ENCODE measurements at places on chromosomes 3 and 15.

GRCh38 chr3:182172534-182172933 lies 460.8 kb downstream of the SOX2 start:
- DNase-seq, result no peak

- no peak for DNase-seq
Observed at GRCh38 chr3:172260381-172260780, 187.9 kb downstream of the GHSR start.

DNA sequence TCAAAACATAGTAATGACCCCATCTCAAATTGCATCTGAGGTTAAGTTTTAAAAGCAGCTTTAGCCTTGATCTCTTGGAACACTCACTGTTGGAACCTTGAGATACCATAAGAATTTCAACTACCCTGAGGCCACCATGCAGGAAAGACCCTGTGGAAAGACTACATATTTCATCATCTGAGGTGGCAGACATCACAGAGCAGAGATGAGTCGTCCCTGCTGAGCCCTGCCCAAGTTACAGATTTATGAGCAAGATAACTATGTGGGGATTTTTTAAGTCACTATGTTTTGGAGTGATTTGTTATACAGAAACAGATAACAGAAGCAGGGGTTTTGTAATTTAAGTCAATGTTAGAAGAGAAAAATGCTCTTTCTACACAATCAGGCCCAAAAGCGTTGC lies 168.4 kb downstream of the STAC start:
- DNase-seq, result no peak

DNA sequence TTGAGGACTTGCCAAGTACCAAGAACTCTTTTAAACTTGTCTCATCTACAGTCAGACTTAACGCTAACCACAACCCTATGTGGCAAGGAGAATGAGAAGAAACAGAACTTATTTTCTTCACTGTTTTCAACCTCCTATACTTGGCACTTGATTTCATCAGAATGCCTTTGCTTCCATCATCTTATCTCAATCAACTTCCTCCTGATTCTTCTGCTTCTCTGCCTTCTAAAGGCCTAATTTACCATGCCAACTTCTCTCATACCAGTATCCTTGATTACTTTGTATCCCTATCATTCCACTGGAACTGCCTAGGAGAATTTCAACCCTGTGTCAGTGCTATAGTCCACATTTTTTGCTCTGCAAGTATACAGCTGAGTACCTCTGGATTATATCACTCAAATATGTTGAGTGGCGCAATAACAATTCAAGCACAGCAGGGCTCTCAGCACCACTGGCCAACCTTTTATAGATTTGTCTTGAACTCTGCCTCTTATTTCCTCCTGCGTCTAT lies 413.6 kb downstream of the ROBO1 start:
- no peak for DNase-seq

- DNase-seq, result no peak
Observed at GRCh38 chr15:72423256-72423655, 25.2 kb downstream of the TMEM202 start.

- DNase-seq, result no peak
Observed at GRCh38 chr3:13141991-13142412, 68.8 kb upstream of the IQSEC1 start.

DNA sequence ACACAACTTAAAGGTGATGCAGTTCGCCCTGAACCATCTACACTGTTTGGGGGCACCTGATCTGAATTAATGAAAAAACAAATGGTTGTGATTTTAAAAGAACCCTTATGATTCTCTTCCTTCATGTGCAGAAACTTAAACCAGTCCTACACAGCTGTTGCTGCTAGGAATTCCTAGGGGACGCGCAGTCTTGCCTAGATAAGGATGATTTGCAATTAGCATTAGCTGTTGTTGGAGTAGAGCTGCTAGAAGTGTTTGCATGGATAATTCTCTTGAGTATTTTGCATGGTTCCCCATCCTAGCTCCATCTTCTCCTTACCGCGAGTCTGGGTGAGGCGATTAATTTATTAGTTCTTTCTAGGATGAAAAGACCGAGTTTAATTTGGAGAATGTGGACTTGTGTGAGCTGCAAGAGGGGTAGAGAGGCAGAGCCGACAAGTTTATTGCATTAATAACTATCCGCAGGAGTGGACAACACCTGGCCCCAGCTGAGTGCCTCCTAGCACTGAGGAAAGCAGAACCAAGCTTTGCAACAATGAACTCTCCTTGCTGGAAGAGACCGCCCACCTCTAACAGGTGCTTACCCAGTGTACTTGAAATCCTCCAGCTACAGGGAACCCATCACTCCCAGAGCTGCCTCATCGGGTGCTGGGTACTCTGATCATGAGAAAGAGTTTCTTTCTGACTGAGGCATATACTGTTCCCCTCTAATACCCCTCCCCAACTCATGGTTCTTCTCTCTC lies 75.0 kb upstream of the WNT7A start:
- no peak for DNase-seq

- DNase-seq, result no peak
Observed at GRCh38 chr3:23185861-23186260, 17.3 kb upstream of the UBE2E2 start.

GRCh38 chr3:108388136-108389132 lies 92.1 kb downstream of the HHLA2 start:
- DNase-seq, result no peak

- DNase-seq, result no peak
Observed at GRCh38 chr3:5489536-5489935, 302.0 kb downstream of the EDEM1 start.

GRCh38 chr3:139846729-139847128 lies 88.3 kb upstream of the CLSTN2 start:
- DNase-seq, result no peak

GRCh38 chr3:25593001-25593400 lies 71.7 kb downstream of the TOP2B start:
- no peak for DNase-seq

DNA sequence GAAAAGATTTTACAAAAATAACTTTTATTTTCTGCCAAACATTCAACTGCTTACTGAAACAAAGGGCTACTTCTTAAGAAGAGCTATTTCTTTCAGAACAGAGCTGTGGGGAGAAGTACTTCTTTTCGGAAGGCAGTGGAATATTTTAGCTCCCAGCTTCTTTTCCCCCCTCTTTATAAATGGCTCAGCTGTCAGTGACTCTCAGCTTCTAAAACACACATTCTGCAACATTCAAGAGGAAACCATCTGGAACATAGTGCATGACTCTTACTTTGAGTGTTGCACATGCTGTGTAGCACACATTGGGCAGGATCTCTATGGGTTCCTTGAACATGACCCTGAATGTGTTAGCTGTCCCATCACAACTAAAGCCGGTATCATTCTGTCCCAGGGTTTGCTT lies 7.0 kb upstream of the C15orf40 start:
- DNase-seq, result no peak

- peak; percentile 1 for DNase-seq
Observed at GRCh38 chr3:136546720-136547119, 205.5 kb downstream of the STAG1 start.

DNA sequence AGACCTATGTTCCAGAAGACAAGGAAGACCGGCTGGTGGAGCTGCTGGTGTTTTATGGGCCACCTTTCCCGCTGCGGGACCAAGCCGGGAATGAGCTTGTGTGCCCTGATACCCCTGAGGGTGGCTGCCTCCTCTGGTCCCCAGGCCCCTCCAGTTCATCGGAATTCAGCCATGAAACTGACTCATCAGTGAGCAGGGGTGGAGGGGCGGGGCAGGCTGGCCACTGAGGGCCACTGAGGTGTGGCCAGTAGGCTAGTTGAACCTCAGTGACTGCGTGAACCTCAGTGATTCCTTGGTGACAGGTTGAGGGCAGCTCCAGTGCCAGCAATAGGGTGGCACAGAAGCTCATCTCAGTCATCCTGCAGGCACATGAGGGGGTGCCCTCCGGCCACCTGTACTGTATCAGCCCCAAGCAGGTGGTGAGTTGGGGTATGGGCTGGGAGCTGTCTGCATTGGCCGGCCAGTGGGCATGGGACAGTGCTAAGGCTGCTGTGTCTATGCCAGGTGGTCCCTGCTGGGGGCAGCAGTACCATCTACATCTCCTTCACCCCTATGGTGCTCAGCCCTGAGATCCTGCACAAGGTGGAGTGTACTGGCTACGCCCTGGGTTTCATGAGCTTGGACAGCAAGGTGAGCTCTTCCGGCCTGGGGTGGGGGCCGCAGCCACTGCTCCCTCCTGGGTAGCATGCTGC lies 20.3 kb downstream of the ACAA1 start:
- DNase-seq, result no peak

DNA sequence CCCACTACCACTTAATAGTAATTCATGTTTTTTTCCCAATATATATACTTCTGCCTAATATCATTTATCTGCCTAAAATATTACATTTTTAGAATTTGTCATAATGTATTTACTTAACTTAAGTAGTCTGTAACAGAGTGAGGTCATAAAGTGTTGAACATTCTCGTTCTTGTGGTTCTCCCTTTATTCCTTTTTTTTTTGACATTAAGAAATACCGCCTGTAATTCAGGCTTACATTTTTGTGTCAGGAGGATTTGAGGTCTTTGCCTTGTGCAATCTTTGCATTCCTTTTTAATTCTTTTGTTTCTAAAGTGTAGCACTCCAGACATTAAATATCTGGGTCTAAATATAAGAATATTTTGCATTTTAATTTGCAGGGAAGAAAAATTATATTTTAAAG lies 315.4 kb downstream of the PTPRG start:
- DNase-seq, result no peak

- no peak for DNase-seq
Observed at GRCh38 chr3:133476971-133477375, 77.1 kb downstream of the BFSP2 start.

DNA sequence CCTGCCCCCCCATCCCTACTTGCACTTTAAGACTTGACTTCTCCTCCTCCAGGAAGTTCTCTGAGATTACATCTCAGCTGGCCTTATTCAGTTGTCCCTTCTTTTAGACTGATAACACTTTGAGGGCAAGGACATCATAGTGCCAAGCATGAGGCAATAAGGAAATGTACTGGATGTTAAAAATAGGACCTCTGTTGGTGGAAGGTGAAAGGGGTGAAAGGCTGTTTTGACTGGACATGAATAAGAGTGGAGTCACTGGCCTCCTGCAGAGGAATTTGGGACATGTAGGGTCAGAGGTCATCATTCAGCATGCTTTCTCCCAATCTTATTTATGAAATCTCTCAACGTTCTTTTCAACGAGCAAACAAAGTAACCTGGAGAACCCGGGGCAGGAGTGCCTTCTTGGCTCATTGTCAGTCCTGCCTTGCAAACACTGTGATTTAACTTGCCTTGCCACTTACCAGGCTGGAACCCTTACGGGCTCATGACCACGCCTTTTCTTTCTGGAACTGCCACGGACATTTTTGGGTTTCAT lies 38.6 kb downstream of the TRIM71 start:
- DNase-seq, result no peak

DNA sequence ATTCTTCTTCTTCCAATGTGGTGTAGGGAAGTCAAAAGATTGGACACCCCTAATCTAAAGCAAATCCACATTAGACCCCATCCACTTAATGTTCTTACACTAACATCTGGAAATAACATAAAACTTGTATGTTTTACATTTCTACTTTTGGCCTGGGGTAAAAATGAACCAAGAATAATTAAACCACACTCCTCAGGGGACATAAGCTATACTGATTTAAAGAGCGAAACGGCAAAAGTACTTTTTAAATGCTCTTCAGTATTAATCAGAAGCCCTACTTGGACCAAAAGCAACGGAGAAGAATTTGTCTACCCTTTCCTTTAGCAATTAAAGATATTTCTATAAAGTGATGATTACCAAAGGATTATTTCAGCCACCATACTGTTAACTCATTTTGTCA lies 123.9 kb downstream of the TMCC1 start:
- DNase-seq, result no peak

DNA sequence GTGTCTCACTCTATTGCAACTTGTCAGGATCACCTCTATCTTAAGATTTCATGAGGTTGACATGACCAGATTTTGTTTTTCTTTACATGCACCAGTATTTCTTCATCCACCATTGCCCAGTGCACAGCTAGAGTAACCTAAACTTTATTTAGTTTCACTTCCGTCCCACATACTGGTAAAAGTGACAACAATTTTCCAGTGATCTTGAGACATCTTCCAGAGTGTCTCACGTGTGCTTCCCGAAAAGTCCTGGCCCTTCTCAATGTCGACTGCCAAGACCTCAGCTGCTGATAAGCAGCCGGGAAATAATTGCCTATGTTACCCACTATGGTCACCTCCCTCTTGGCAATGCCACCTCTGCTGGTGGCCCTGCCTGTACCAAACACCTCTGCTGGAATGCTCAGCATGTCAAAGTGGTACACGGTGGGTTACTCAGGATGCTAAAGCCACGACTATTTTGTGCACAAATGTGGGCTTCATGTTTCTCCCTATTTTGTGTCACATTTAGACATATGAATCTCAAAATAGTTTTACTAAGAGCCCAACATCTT lies 379.7 kb upstream of the TGFBR2 start:
- DNase-seq, result no peak

DNA sequence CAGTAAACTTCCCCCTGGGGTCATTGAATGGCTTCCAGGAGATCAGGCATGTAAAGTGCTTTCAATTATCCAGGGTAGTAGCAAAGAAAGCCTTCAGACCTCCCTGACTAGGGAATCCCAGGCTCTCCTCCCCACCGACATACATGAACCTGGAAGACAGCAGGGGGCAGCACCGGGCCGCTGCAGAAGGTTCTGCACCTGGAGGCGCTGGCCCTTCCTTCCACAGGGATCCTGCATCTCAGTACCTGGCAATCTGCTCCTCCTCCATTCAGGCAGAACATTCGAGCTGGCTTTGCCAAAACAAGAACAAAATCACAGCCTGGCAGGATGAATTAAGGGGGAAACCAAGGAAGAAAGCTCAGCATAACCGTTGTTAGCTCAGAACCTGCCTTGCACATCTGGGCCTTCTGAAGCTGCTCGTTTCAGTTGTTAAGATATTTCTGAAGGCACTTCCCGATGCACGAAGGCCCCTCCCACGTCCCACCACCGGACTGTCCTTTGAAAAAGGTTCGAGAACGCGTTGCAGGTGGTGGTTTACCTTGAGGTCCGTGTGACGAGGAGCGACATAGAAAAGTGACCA lies 237.7 kb downstream of the SLCO3A1 start:
- DNase-seq, result no peak

GRCh38 chr15:45201557-45201859 lies 13.7 kb upstream of the SHF start:
- no peak for DNase-seq

GRCh38 chr3:182713743-182714517 lies 79.4 kb upstream of the ATP11B start:
- DNase-seq, result peak; percentile 87

DNA sequence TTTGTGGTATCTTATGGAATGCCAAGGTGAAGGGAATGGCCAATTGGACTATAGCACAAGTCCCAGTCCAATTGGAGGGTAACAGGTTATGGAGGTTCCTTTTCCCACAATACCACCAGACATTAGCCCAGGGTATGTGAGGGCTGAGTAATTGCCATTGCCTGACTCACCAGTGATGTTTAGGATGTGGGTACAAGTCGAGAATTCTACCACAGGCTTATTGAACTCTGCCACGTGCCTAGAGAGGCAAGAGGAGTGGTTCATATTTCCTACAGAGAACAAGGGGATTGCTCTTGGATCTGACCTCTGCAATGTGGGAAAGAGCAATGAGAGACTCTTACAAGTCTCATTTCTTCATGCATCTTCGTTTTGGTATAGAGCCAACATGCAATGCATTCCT lies 85.0 kb upstream of the XCR1 start:
- no peak for DNase-seq

Measured in GF-D8 (cell line).